Myocyte (in vitro differentiated cells): ENCODE measurements at places on chromosomes 16 and 17. TPM values are rescaled to one million over a fixed set of nuclear protein-coding genes. Genes with fewer than 3 reads are reported as not detected.

GRCh38 chr17:82911822-82912221 lies 72.0 kb upstream of the ZNF750 start:
- DNase-seq = no peak

ASPHD1 gene
- 3.9 and 4.0 TPM in 2 replicates for total RNA-seq

DNAH17 gene
- 0.10 TPM in 1 of 2 replicates, not detected in the other for total RNA-seq

PPP1R27 gene
- total RNA-seq = 12.7 and 29.7 TPM in 2 replicates
